ENCODE measurements at places on chromosomes 2 and 18.

- DNase-seq = no peak
Observed at GRCh38 chr18:1840878-1841277, 730.4 kb downstream of the METTL4 start.

DNA sequence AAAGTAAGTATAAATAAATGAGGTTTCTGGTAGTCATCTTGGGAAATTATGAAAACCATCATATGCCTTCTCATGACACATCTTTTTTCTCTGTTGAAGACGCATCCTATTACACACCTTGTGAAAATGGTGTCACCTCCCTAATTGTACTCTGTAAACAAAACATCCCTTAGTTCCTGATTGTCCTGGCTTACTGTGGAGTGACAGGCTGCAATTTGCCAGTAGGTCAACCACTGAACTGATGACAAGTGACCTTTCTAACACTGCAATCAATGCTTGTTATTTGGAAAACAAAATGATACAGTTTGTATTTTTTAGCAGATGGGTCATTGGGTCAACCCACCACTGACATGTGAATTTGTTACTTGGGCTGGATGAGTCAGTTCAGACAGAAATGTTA is 219.5 kb downstream of the PTPRM start:
- no peak for DNase-seq

DNA sequence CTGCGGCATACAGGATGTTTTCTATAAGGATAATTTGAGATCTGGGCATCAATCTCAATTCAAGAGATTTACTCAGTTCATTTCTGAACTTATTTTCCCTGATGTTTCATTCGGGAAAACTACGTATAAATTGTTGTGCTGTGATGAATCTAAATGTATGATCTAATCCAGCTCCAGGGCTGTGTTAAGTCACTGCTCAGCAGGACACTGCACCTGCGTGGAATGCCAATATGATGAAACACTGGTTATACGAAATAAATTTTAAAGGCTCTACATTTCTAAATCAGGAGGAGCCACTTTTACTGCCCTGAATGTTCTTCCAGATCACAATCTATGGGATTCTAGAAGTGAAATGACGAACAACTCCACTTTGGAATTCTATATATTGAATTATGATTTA is 259.0 kb downstream of the HNMT start:
- DNase-seq = no peak

GRCh38 chr2:62158444-62159121 is 37.3 kb upstream of the B3GNT2 start:
- no peak for DNase-seq

- DNase-seq = no peak
Observed at GRCh38 chr18:58891776-58892175, 27.1 kb downstream of the ZNF532 start.

DNA sequence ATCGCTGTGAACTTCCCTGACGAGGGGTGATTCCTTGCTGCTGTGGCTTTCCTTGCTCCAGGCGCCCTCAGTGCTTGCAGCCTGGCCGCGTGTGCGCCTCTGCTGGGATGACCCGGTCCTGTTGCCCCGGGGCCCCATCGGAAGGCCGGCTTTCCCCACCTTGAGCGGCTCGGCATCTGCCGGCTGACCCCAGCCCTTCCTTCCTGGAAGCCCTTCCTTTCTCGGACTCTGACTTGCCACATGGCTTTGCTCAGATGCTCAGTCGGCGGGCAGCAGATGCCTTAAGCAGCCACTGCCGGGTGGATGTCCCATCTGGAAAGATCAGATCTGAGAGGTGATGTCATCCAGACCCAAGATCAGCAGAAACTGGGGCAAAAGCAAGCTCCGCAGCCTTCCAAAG is 100.5 kb upstream of the ODC1 start:
- no peak for DNase-seq

DNA sequence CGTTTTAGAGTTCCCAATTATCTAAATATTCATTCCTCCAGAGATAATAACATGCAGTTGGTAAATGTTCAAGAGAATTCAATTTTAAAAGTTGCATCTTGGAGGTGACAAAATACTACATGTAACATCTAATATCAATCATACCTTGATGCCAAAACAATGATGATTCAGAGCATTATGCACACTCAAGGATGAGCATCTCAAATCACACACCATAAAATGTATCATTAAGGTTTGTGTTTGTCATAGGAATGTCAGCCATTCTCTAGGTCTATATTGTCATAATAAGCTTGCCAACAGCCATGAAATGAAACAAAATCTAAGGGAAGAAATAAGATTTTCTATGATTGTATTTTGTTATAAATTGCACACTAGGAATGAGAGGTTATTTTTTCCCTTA is 1667.0 kb downstream of the DPP10 start:
- no peak for DNase-seq

DNA sequence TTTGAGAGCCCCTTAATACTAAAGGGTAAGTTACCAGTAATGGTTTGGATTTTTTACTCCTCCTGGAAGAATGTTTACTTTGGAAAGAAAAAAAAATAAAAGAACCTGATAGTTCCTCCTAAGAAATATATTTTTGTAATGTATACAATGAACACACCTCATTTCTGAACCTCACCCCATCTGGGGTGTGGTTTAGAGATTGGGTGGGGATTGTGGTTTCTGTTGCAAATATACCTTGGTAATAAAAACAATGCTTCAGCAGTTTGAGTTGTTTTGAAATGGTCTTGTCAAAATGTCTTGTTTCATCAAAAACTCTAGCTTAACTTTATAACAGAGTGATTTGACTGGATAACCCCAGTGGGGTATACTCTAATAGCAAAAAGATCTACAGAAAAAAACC is 448.9 kb upstream of the MEIS1 start:
- DNase-seq = no peak

GRCh38 chr2:159043710-159044109 is 75.3 kb downstream of the TANC1 start:
- no peak for DNase-seq

GRCh38 chr2:133652398-133652797 is 84.1 kb upstream of the NCKAP5 start:
- DNase-seq = no peak

DNA sequence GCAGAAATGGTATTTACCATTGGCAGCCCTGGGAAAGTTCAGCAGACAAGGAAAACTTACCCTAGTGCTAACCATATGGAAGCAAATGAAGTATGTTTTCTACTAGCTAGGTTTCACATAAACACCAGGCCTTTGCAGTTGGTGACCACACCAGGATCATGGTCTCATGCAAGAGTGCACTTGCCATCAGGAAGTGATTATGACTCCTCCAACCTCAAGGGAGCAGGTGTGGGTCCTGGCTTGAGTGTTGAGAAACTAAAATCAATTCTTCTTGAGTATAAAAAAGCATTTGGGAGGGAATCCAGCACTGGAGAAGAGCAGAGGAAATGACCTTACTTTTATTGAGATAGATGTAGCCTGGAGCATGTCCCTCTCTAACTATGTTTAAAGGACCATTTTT is 56.8 kb upstream of the SPAG16 start:
- DNase-seq = no peak

- no peak for DNase-seq
Observed at GRCh38 chr2:212173331-212173730, 365.3 kb downstream of the ERBB4 start.

GRCh38 chr2:30358351-30358750 is 88.7 kb upstream of the LCLAT1 start:
- no peak for DNase-seq

DNA sequence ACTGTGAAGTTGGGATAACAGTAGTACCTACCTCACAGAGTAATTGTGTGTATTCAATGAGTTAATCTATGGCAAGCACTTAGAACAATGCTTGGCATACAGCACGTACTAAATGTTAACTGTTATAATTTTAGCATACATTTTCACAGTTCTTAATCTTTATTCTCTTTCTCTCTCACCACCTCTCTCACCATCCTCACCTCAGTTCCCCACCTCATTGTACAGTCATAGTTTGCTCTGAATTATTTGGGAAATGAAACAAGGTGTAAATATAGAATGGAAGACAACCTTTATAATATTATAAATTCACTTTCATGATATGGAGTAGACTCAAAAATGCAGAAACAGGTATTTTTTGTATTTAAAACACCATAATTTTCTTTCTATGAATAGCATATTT is 40.0 kb upstream of the DNAH7 start:
- DNase-seq = no peak

- DNase-seq = peak; percentile 24
Observed at GRCh38 chr2:198657512-198658121, 800.1 kb downstream of the SATB2 start.

- DNase-seq = no peak
Observed at GRCh38 chr2:238593236-238593635, 166.5 kb downstream of the ASB1 start.

DNA sequence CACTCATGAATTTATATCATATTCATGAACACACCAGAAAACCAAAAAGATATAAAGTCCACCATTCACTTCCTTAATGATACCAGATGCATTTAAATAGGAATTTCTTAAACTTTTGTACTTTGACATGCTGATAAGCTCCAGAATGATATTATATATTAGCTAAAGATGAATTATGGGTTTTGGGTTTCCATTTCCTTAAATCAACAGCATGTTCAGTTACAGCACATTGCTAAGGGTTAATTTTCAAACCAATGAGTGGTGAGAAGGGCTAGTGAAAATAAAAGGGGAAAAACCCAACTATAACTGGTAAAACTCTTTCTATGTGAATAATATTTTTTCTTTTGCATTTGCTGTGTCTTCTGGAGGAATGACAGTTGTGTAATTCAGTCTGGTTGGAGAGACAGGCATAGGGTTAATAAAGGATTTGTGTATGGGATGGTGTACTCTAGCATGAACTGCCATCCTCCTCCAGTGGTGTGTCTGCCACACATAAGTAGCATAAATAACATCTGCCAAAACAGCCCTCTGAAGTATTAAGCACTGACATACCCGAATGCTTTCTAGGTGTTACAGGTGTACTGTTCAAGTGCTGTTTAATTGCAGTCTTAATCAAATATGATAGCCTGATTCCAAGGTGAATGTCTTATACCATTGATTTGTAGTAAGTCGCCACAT is 19.3 kb upstream of the CPS1 start:
- DNase-seq = no peak

DNA sequence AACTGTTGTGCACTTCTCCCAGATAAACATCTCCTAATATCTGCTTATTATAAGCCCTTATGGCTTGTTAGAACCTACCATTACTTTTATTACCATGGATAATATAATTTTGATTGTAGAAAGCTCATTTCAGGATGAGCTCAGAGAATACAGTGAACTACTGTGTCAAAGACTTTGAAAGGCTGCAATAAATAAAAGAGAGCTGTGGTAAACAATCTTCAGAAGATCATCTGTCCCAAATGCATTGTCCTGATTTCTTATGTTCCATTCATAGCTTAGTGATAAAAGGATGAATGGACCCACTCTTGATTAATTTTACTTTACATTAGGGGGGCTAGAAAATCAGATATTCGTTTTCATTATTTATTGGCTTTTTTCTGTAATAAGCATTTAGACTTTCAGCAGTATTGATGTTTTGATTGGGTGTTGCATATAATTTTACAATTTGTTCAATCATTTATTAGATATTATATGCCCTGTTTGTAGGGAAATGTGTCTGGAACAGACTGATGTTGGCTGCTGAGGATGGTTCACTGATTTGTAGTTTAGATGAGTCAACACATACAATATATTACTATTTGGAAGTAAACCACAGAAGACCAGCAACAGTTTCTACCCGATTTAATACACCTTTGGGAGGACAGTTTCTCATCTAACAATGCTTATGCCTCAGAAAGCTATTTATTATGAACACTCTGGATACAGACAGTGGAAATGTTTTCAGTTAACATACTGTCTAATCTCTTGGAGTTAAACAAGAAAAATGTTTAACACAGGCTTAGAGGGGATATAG is 147.2 kb downstream of the TMEFF2 start:
- no peak for DNase-seq

DNA sequence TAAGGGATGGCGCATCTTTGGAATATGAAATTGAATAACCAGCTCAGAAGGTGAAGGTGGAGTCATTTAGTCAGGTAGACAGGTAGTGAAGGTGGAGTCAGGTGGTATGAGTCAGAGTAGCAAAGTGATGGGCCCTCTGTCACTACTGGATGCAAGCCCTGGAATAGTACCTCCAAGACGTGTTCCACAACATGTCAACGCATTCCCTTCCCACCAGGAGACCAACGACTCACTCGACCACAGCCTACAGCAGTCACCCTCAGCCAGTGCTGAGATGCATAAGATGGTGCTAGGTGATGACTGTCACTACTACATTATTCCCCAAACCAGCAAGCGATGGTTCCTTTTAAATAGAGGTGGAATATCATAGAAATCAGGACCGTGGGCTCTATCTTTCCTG is 6.8 kb downstream of the CPLX4 start:
- no peak for DNase-seq

- DNase-seq = no peak
Observed at GRCh38 chr18:38602341-38602740, 1036.7 kb upstream of the CELF4 start.

DNA sequence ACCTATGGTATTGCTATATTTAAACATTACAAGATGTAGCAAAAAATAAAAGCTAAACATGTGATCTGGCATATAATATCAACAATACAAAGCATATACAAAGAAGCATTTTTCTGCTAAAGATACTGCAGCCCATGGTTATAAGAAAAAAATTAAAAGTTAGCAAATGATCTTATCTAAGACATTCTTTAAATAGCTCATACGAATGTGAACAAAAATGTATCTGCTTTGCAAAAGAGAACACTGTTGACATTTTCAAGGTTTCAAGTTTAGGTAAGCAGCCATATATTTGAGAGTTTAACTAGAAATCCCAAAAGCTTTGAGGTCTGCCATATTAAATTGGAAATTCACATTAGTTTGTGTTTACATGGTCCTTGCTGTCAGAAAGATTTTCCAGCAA is 301.0 kb upstream of the SLC39A10 start:
- no peak for DNase-seq

DNA sequence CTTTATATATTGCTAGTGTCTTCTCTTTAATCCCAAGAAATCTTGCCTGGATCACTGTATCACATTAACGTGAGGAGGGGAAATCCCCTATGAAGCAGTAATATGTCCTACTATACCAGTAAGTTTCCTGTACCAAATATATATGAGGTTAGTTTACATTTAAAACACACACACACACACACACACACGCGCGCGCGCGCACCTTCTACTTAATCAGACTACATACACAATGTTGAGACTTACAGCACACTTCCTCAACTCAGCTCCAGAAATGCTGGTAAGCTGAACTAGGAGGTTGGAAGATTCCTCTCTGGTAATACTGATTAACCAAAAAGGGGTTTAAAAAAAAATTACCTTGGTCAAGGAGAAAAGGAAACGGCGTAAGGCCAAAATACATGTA is 49.3 kb downstream of the USP34 start:
- no peak for DNase-seq

DNA sequence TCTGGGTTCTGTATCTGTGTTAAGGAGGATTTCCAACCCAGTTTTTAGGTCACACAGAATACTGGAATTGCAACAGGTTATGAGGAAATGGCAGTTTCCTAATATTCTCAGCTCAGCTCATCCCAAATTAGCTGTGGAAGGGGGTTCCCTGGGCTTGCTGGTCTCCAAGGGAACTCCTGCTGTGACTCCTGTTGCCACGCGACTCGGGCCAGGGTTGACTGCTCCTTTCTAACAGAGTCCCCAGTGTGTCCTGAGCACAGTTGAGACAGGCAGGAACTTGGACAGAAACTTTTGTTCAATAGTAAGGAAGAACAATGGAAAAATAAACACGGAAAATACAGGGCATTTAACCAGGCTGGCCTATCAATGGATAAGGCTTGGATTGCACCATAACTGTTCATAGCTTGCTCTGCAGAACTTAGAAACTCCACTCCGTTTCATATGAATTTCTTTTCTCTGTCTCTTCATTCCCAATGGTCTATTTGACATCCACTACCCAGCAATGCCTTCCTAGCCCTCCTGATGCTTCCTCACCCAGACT is 3.8 kb upstream of the ROCK2 start:
- peak; percentile 31 for DNase-seq

Data from left kidney (tissue), 8 donors.